ENCODE measurements at places on chromosomes 11 and 22. TPM values are rescaled to one million over a fixed set of nuclear protein-coding genes. Genes with fewer than 3 reads are reported as not detected.

Gene TANGO2
- 49.7 TPM for total RNA-seq

Gene FDXACB1
- 2.0 TPM for total RNA-seq

Gene ACR
- total RNA-seq, result not detected

Gene MS4A6E
- not detected for total RNA-seq

Gene PNPLA5
- not detected for total RNA-seq

Gene LDHAL6A
- not detected for total RNA-seq

Gene F2
- 0.28 TPM for total RNA-seq

Gene OR5AK2
- not detected for total RNA-seq

Gene OR4D5
- total RNA-seq, result not detected

Gene RRM1
- total RNA-seq, result 68.8 TPM

Gene CALCA
- total RNA-seq, result not detected

Gene RBMXL2
- total RNA-seq, result not detected

Gene ZNRF3
- total RNA-seq, result 2.5 TPM

Gene MS4A3
- total RNA-seq, result not detected

Gene IGSF9B
- total RNA-seq, result under 0.01 TPM

Gene SNX32
- total RNA-seq, result 0.38 TPM

Gene PLAAT3
- total RNA-seq, result 9.0 TPM

Gene CELSR1
- total RNA-seq, result 0.58 TPM

Gene DDTL
- under 0.01 TPM for total RNA-seq

Gene TST
- total RNA-seq, result 35.2 TPM

Gene FAM180B
- not detected for total RNA-seq

Gene GLYAT
- total RNA-seq, result not detected

Gene FLRT1
- total RNA-seq, result not detected

All from regular cardiac myocyte (primary cell).